ENCODE measurements at places on chromosomes 6 and 20.
A peak's percentile ranks its signal among the peaks of the same experiment; 100 is the strongest.

- no peak for DNase-seq
Observed at GRCh38 chr6:45118754-45119153, 209.4 kb upstream of the RUNX2 start.

DNA sequence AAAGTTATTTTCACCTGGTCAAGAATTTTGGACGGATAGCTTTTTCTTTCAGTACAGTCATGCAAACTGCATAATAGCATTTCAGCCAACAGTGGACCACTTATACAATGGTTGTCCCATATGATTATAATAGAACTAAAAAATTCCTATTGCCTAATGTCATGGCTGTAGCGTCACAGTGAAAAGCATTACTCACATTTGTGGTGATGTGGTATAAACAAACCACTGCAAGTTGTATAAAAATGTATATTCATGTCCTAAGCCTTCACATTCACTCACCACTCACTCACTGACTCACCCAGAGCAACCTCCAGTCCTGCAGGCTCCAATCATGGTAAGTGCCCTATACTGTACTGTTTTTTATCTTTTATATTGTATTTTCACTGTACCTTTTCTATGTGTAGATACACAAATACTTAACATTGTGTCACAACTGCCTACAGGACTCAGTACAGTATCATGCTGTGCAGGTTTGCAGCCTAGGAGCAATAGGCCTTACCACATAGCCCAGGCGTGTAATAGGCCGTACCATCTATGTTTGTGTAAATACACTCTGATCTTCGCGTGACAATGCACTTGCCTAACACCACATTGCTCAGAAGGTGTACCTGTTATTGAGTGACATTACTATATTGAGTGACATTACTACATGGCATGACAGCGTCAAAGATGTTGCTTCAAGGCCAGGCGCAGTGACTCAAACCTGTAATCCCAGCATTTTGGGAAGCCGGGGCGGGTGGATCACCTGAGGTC lies 17.9 kb downstream of the ABHD12 start:
- peak; percentile 61 for DNase-seq

DNA sequence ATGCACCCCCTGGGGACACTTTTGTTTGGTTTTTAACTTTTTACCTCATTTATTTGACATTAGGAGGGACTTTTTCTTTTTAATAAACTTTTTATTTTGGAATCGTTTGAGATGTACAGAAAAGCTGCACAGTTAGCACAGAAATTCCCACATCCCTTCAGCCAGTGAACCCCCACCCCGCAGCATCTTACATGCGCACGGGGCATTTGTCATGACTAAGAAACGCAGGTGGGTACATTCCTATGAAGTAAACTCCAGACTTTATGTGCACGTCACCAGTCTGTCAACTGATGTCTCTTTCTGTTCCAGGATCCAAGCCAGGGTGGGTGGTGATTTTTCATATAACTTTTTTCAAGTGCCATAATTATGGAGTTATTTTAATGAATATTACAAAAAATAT lies 4.9 kb upstream of the ZNF831 start:
- no peak for DNase-seq

- DNase-seq = no peak
Observed at GRCh38 chr20:1827974-1828785, 67.0 kb upstream of the SIRPA start.

GRCh38 chr6:63573899-63574553 lies 1.7 kb downstream of the LOC128125822 start:
- peak; percentile 83 for DNase-seq
